Fibroblast of lung (primary cell): ENCODE measurements at places on chromosomes 6 and 20. TPM values are rescaled to one million over a fixed set of nuclear protein-coding genes. Genes with fewer than 3 reads are reported as not detected.

The CD2AP gene
- 13.6 and 15.7 TPM in 2 replicates for total RNA-seq

The SLC17A2 gene
- under 0.01 TPM in 1 of 2 replicates, not detected in the other for total RNA-seq

The OLIG3 gene
- not detected in 2 replicates for total RNA-seq

The TBXT gene
- total RNA-seq: not detected in 2 replicates

DNA sequence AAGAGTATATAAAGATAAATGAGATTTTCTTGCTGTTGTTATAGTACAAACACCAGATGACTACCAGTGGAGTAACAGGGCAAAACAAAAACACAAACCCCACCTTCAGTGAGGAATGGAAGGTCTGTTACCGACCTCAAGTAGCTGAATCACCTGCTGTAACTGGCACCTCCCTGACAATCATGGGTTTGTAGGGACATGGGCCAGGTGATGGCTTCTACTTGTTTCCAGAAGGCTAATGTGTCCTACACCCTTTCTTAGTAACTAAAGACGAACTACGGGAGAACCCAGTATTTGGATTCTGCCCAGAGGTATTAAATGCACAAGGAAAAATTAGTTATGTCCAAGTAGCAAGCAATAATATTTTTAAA lies 26.8 kb downstream of the SNX5 start:
- DNase-seq: no peak
- peaks cover 28% of the 10 kb centered on the region for H3K36me3 ChIP-seq
- peaks cover 9% of the 10 kb centered on the region for H3K4me1 ChIP-seq

The PRDM13 gene
- total RNA-seq: not detected in 2 replicates

GRCh38 chr6:33171016-33171879 lies 21.0 kb downstream of the COL11A2 start:
- H3K4me3 ChIP-seq: no peak overlapping the region
- H3K4me1 ChIP-seq: no peaks in the 10 kb centered on the region
